ENCODE measurements at places on chromosomes 11 and 22.
A peak's percentile ranks its signal among the peaks of the same experiment; 100 is the strongest.

- no peak for DNase-seq
Observed at GRCh38 chr11:28616160-28616965, 508.2 kb downstream of the METTL15 start.

DNA sequence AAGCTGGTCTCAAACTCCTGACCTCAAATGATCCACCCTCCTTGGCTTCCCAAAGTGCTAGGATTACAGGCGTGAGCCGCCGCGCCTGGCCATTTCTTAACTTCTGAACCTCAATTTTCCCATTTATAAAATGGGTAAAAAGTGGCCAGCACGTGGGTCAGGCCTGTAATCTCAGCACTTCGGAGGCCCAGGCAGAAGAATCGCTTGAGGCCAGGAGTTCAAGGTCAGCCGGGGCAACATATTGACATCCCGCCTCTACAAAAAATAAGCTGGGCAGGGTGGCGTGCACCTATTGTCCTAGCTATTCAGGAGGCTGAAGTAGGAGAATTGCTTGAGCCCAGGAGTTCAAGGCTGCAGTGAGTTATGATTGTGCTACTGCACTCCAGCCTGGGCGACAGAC is 6.5 kb upstream of the DDX6 start:
- DNase-seq, result no peak

DNA sequence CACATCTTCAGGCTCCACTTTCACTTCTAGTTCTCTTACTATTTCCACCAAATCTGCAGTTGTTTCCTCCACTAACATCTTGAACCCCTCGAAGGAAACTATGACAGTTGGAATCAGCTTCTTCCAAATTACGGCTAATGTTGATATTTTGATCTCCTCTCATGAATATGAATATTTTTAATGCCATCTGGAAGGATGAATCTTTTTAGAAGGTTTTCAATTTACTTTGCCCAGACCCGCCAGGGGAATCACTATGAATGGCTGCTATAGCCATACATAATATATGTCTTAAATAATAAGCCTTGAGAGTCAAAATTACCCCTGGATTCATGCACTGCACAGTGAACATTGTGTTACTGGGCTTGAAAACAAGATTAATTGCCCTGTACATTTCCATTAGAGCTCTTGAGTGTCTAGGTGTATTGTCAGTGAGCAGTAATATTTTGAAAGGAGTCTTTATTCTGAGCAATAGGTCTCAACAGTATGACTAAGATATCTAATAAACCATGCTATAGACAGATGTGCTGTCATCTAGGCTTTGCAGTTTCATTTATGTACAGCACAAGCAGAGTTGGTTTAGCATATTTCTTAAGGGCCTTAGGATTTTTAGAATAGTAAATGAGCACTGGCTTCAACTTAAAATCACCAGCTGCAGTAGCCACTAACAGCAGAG is 48.3 kb upstream of the LRRC55 start:
- DNase-seq, result no peak

- DNase-seq, result no peak
Observed at GRCh38 chr11:88398372-88398771, 60.8 kb upstream of the CTSC start.

DNA sequence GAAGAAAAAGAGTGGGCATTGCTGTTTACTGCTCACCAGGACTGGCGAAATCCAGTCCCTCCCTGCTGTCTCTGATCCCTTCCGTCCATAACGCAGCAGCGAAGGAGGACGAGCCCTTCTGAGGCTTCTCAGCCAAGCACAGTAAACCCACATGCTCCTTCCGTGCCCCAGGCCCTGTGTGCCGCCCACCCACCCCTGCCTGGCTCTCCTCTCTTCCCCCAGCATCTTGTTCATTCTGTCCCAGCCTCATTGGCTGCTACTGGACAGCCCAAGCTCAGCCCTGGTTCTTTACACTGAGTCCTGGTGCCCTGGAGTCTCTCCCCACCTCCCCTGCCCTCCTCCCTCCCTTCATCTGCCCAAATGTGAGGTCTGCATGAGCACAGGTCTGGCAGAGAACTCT is 559.7 kb downstream of the BRD1 start:
- DNase-seq, result no peak

GRCh38 chr11:121944556-121945230 is 171.3 kb downstream of the BLID start:
- DNase-seq, result no peak

GRCh38 chr11:92707173-92707619 is 262.3 kb upstream of the MTNR1B start:
- peak; percentile 98 for DNase-seq

DNA sequence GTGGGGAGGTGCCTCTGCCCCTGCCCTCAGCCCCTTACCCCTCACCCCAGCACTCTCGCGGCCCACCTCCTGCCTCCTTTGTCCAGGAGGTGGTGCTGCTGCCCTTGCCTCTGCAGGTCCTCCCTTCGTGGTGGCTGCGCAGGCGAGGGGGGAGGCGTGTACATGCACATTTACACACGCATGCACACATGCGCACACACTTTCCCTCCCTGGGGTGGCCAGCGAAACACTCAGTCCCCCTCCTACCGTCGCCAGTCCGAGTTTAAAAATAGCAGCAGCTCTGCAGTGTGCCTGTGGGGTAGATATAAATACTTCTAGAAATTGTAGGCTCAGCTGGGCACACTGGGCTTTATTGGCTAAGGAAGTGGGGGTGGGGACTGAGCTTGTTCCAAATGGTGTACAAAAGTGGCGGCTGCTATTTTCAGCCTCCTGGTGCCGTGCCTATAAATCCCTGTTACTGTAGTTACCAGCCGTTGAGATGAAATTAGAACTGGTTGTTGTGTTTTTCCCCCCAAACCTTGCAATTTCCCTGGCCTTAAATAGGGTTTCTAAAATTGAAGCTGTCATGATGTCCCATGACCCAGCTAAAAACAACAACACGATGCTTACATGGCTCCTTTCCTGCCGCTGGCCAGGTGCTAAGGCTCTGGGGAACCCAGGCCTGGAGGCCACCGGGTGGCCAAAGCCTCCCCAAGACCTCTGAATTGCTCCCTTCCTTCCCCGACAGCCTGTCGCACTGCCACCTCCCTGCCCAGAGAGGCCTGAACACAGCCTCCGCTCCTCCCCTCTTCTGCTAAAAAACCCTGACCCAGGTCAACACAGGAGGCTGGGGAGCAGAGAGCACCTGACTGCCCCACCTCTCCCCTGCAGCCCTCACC is 12.4 kb downstream of the PICK1 start:
- no peak for DNase-seq

DNA sequence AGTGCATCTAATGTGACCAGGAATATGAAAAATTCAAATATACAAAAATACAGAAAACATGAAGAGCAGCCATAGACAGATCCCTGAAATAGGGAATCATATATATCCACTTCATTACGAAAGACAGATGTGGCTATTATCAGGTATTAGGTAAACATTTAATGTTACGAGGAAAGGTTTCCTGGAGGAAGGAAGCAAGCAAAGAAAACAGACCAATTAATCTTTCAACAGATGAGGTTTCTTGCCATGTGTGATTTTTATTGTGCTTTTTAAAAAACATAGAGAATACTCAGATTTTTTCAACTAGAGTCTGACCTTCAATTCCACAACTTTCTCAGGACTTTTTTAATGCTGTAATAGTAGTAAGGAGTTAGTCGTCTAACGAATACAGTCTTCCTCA is 24.3 kb upstream of the GAB2 start:
- no peak for DNase-seq

DNA sequence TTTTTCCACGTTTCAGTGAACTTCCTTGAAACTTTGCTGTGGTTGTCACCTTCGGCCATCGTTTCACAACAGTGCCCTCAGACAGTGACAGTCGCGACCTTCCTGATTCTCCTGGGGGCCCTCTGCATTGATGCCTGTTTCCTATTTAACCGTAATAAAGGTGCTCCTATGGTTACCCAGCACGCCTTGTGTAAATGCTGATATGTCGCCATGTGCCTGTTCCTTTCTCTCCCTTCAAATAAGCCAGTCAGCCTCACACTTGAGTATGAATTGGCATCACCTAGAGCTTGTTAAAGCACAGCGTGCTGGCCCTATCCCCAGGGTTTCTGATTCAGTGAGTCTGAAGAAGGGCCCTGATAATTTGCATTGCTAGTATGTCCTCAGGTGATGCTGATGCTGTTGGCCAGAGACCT is 104.8 kb downstream of the MICAL2 start:
- DNase-seq, result peak; percentile 82

- no peak for DNase-seq
Observed at GRCh38 chr11:73320763-73321603, 12.9 kb downstream of the ARHGEF17 start.

DNA sequence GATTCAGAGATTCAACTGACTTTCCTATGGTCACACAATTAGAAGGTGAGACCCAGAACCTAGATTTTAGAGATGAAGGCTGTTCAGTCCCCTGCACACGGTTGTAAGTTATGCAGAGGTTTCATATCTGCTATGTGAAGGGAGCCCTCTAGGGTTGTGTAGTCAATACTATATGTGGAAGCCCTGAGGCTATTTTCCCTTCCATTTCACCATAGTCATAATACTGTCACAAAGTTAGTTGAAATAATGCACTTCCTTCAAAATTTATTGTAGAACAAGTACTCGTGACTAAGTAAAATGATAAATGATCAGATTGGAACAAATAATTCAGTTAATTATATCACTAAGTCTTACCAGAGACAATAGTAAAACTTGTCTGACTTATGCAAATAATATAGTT is 48.8 kb downstream of the ENDOD1 start:
- DNase-seq, result peak; percentile 13

GRCh38 chr11:103491777-103492176 is 382.6 kb downstream of the DYNC2H1 start:
- no peak for DNase-seq

DNA sequence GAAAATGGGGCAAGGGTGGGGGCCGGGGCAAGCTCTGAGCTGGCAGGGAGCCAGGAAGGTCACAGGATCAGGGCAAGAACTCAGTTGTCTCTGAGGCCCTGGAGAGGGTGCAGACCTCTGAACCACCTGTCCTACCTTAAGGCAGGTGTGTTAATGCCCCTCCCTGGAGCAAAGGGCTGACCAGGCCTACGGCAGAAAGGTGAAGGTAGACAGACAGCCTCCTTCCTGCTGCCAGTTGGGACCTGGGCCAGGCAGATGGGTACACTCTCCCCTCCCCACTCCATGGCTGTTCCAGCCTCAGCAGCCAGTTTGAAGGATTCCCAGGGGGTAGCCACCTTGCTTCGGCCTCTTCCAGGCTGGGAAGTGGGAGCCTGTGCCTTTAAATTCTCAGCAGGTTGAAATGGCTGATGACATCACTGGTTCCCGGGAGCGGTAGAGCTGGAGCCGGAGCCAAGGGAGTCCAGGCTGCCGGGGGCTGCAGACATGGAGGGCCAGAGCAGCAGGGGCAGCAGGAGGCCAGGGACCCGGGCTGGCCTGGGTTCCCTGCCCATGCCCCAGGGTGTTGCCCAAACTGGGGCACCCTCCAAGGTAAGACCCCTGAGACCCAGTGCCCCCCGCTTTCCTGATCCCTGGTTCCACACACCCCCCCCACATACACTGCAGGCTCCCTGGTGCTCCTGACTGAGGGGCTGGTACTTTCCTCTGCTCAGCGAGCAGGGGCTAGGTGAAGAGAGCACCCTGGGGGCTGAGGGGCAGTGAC is at the start of gene INPP5J:
TSS of gene INPP5J (plus strand) at position 435 of the 760 bp plus-strand sequence. CDS start at position 484, 49 bp downstream.
- peak; percentile 75 for DNase-seq

GRCh38 chr11:45560155-45560912 is 105.1 kb downstream of the CHST1 start:
- peak; percentile 73 for DNase-seq

GRCh38 chr11:70302419-70302752 is 31.9 kb downstream of the PPFIA1 start:
- no peak for DNase-seq

DNA sequence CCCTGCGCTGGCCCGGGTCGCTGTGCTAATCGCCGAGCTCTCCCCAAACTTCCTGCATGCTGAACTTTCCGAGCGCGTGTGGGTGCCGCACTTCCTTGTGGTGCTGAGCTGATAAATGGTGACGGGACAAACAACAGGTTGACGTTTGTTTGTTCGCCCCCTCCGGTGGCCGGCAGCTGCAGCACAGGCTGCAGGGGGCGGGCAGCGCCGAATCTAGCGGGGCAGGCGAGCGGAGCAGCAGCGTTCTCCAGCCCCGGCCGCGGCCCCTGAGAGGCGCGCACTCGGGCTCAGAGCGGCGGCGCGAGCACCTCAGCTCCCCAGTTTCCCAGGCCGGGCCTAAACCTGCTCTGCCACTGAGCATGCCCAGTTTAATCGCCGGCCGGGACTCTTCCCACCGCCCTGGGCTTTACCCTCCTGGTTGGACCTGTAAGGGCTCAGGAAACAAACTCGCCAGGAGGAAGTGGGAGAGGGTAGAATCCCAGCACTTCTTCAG is at the start of gene PDGFD:
TSS of gene PDGFD (minus strand) at position 120 of the 493 bp plus-strand sequence.
- DNase-seq, result peak; percentile 73

DNA sequence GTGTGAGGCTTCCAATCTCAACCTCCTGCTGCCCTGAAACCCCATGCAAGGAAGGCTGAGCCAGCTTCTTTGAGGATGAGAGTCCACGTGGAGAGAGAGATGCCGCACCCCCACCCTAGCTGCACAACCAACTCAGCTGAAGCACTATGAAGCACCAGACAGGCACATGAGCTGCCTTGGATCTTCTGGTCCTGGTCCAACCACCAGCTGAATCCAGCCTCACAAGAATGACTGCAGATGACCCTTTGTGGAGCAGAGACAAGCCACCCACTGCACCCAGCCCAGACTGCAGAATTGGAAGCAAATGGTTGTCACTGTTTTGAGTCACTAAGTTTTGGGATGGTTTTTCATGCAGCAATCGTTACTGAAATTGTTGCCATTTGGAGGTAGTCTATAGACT is 149.6 kb upstream of the SYT13 start:
- DNase-seq, result no peak

DNA sequence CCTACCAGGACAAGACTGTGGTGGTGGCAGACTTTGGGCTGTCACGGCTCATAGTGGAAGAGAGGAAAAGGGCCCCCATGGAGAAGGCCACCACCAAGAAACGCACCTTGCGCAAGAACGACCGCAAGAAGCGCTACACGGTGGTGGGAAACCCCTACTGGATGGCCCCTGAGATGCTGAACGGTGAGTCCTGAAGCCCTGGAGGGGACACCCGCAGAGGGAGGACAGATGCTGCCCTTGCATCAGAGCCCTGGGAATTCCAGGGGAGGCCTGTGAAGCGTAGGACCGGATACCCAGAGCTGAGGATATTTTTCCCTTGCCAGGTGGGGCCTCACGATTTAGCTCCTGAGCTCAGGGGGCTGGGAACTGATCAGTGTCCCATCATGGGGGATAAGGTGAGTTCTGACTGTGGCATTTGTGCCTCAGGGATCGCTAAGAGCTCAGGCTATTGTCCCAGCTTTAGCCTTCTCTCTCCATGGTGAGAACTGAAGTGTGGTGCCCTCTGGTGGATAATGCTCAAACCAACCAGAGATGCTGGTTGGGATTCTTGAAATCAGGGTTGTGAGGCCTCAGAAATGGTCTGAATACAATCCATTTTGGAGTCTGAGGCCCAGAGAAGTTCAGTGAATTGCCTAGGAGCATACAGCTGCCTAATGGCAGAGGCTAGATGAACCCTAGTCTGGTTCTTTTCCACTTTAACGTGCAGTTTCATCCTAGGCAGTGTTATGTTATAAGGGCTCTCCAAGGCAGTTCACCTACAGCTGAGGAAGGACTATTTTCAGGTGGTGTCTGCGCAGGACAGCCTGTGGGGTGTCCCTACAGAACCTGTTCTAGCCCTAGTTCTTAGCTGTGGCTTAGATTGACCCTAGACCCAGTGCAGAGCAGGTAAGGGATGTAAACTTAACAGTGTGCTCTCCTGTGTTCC is 19.5 kb downstream of the PIK3IP1 start:
- peak; percentile 63 for DNase-seq

- DNase-seq, result no peak
Observed at GRCh38 chr11:86152006-86152862, 83.3 kb upstream of the PICALM start.
